ENCODE measurements at places on chromosomes 6 and 20.

GRCh38 chr6:13074415-13075140, 253.8 kb downstream of the TBC1D7 start:
- no peak for DNase-seq

DNA sequence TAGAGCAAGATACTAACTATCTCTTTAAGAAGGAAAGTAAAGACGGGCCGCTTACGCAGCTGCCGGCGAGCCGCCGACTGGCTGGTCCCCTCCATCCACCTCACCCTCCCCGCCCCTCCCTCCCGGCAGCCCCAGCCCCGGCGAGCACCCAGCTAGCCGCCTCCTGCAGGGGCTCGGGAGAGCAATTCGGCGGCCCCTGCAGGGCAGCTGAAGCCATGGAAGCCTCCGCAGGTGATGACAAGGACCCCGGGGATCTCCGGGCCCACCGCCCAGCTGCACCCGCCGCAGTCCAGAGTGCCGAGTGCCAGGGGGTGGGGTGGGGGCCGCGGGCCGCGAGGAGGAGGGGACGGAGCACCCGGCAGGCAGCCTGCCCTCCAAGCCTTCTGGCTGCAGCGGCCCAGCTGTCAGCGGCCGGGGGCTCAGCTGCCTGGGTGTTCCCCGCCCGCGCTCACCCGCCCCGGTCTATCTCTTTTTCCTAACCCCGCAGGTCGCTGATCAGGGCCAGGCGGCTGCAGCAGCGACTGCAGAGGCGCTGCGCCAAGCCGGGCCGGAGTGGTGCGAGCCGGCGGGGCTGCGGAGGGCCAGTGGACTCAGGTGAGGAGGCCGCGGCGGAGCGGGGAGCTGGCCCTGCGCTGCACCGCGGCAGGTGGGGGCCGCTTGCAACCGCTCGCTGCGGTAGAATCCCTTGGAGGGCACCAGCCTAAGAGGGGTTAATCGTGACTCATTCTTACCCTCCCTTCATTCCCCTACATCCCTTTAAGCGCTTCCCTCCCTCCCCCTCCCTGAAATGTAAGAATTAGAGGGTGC, at the start of gene SNPH:
Gene SNPH, plus strand, starts transcription at position 128 of the 807 bp plus-strand sequence. CDS start 29,946 bp downstream, outside the sequence.
- DNase-seq = peak; percentile 38

DNA sequence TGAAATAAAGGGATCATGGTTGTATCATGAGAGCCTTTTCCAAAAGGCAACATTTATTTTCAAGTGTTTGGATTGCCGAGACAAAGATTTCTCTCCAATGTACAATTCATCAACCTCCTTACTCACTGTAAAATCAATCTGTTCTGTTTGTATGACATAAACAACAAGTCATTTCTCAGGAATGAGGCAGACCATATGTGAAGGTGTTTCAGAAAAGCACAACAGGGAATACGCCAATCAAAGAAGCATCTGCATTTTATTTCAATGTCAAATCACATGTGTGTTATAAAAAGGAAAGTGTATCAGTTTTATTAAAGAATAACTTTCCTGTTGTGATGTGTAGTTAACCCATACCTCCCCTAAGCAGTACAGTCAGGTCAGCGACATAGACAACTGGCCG, 653.7 kb downstream of the TFAP2A start:
- no peak for DNase-seq

GRCh38 chr20:25453035-25453810, 45.8 kb downstream of the GINS1 start:
- DNase-seq = no peak

DNA sequence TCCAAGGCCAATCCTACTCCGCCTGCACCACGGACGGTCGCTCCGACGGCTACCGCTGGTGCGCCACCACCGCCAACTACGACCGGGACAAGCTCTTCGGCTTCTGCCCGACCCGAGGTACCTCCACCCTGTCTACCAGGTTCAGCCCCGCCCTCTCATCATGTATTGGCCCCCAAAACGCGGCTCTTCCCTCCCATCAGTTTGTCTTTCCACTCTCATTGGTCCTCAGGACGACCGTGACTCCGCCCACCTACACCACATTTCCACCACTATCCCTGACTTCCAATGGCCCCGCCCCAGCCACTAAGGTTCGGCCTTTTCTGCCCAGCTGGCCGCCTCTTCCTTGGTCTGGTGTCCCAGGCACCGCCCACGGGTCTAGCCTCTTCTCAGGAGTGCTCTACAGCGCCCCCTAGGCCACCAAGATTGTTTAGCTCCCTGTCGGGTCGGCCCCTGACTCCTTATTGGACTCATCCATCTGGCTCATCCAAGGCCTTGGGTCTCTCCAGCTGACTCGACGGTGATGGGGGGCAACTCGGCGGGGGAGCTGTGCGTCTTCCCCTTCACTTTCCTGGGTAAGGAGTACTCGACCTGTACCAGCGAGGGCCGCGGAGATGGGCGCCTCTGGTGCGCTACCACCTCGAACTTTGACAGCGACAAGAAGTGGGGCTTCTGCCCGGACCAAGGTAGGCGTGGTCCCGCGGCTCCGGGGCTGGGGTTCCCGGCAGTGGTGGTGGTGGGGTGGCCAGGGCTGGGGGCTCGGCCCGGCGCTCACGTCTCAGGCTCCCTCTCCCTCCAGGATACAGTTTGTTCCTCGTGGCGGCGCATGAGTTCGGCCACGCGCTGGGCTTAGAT, 3.1 kb downstream of the MMP9 start:
- DNase-seq = no peak

- DNase-seq = no peak
Observed at GRCh38 chr6:166615059-166615770, 11.8 kb downstream of the RPS6KA2 start.

DNA sequence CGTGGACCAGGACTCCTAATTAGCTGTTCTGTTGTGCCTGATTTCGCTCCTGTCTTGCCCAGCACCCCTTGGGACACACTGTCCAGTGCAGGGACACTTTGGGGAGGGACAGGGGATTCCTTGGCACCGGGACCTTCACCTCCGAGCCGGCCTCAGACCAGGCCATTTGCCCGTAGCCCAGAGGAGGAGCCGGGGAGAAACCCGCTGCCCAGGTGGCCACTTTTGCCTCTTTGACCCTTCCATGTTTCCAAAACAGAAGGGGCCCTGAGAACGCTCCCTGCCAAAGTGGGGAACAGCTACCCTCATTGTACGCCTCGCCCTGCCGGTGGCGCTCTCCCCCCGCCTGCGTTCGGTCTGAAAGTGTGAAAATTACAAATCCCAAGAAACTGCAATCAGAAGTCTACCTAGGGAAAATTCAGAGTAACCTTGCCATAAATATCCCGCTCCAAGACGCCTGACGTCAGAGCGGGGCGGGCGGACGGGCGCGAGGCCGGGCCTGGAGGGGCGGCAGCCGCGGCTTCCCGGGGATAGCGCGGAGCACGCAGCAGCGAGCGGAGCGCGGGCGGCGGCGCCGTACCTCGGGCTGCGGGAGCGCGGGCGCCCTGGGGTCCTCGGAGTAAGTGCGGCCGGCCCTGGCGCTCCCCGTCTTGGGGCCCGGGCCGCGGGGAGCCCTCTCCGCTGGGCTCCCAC, at the start of gene DAAM2:
Gene DAAM2, plus strand, starts transcription at position 527 of the 690 bp plus-strand sequence. CDS start 63,927 bp downstream, outside the sequence.
- no peak for DNase-seq
